CMK (cell line): ENCODE measurements at places on chromosomes 6 and 20.

GRCh38 chr20:17624551-17625245 lies 54.8 kb downstream of the DSTN start:
- DNase-seq = no peak

DNA sequence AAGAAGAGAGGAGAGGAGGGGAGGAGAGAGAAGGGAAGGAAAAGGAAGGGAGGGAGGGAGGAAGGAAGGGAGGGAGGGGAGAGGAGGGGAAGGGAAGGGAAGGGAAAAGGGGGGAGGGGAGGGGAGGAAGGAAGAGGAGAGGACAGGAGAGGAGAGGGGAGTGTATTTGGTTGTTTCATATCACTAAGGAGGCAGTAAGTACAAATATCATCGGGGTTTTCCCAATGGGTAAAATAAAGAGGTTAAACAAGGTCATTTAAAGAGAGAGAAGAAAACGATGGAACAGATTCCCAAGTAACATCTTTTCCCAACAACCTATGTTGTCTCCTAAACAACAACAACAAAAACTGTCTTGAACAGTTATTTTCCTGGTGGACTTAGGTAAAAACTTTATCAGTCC lies 43.6 kb downstream of the MBOAT1 start:
- peak; percentile 30 for DNase-seq

GRCh38 chr6:168238159-168238909 lies 81.2 kb downstream of the DACT2 start:
- no peak for DNase-seq

DNA sequence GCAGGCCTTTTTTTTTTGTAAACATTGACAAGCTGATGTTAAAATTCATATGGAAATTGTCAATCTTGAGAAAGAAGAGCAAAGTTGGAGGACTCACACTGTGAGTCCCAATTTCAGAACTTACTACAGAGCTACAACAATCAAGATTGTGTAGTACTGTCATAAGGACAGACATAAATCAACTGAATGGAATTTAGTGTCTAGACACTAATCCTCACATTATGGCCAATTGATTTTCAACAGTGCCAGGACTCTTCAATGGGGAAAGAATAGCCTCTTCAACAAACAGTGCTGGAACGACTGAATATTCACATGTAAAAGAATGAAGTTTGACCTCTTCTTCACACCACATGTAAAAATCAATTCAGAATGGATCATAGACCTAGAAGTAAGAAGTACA lies 60.8 kb downstream of the TGM2 start:
- DNase-seq = no peak

DNA sequence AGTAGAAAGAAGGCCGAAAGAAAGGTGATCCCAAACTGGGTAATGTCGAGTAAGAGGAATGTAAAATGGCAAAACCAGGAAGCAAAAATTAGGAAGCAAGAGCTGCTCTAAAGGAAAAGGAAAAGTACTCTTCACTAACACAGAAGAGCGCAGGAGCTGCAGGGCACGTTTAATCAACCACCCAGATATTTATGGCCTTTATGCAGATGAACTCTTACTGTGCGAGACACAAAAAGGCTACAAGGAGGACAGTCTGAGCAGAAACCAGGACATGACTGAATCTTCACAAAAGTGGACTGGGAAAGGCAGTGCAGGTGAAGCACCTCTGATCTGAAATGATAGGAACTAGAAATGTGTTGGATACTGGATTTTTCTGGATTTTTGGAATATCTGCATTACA lies 15.2 kb upstream of the PRR18 start:
- no peak for DNase-seq

DNA sequence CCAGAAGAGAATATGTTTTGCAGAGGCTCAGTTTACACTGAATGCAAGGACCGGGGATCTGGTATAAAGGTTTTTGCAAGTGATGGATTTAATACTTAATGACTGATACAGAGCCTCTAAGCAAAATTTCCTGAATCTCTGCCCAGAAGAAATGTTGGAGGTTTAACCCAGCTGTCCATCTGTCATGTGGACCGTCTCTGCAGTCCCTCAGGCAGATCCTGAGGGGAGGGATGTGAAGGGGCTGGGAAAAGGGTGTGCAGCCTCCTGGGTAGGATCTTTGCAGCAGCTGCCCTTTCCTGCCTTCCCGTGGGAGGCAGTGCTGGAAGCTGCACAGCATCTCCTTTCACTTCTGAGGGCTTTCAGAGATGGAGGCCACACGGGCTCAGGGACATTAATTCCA lies 207.0 kb downstream of the SLC24A3 start:
- DNase-seq = no peak

GRCh38 chr6:7051780-7052442 lies 55.9 kb upstream of the RREB1 start:
- DNase-seq = no peak

DNA sequence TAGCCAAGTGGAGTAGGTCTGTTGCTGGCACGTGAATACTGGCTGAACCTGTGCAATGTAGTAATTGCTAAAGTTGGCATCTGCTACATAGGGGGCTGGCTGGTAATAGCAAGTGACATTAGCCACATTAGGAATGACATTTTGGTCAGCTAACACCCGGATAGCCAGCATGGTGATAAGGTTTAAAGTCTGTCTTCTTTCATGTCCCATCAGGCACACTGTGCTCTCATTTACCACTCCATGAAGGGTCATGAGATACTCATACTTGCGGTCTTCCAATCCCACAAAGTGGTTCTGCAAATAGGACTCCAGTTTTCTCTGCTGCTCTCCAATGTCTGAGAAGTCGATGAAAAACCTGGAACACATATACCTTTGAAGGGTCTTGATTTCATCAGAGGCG lies 2.8 kb downstream of the TENT5A start:
- no peak for DNase-seq

GRCh38 chr6:33577106-33577535 lies 3.0 kb downstream of the BAK1 start:
- no peak for DNase-seq

DNA sequence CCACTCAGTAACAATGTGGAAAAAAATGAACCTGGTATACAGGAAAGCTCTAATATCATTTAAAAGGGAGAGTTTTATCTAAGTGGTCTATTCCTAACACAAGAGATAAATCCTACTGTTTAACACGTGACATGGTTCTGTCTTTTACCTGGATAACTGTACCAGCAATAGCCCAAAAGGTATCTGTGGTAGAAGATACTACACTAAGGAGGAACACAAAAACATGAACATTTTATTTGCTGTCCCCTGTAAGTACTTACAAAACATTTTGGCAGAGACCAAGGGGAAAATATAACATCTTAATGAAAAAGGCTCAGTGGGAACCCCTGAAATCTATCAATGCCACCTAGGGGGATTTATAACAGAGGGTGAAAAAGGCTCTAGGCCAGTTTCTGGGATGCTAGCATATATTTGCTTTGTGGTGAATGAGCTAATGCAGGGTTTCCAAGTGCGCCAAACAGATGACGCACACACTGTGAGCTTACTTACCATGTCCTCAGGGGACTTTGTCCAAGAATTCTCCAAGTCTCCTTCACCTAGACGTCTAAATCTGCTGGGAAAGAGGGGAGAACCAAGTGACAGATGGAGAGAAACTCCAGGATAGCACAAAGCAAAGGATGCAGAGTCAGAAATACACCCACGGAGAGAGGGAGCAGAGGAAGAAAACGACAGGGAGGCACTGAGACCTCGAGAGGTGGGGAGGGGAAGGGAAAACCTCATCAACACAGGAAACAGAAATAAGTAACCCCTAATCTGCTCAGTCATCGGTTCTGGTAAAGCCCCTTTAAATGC lies 147.9 kb upstream of the PRND start:
- DNase-seq = no peak

DNA sequence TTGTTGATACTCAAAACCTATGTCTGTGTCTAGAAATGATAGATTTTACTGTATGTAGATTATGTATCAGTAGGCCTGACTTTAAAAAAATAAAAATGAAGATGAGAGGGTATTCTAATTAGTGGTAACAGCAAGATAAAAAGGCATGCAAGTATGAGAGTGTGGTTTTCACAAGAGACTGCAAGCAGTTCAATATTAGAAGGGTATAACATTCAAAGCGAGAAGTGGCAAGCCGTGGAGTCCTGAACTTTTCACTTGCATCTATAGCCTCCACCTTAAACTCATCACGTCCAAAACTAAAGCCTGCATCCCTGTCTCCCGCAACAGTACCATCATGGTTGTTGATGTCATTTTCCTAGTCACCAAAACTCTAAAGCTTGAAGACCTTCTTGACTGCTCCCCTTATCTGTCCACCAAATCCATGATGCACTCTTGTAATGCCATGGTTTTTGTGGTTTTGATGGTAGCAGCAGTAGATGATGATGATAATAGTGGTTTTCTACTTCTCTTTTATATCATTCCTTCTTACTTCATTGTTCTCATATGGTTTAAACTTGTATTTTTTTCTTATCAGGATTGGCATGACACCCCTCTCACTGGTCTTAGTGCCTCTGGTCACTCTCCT lies 9.2 kb upstream of the CGA start:
- DNase-seq = no peak
